Pulmonary artery endothelial cell (primary cell): ENCODE measurements at places on chromosomes 1 and 21.

GRCh38 chr1:231612393-231613089, 14.0 kb upstream of the DISC1 start:
- DNase-seq, result no peak

DNA sequence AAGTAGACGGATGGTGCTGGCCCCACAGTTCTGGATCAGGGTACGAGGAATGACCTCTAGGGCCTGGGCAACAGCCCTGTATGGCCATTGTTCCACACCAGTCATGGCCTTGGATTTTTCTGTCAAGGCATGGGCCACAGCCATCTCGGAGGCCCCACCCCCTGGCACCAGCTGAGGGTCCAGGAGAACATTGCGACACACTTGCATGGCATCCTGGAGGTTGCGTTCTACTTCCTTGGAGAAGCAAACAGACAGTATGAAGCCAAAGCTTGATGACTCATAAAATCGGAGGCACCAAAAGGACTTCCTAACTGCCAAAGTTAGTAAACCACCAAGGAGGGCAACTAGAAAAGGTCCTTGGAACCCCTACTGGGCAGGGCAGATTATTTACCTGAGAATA, 11.9 kb upstream of the VHLL start:
- DNase-seq, result no peak

DNA sequence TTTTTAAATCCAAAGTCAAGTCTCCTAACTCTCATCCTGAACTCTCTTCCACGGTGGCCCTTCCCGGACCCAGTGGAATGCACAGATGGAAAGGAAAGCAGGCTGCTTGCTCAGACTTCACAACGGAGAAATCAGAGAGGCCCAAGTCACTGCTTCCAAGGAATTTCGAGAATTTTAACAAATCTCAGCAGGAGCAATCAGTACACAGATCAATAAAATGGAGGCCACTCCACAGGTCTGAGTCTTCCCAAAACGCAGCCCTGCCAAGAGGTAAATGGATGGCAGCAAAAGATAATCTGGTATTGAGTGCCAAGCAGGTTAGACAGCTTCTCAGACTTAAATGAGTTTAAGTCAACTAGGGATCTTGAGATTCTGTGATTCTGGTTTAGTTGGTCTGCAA, 81.1 kb upstream of the TIAM1 start:
- DNase-seq, result no peak

DNA sequence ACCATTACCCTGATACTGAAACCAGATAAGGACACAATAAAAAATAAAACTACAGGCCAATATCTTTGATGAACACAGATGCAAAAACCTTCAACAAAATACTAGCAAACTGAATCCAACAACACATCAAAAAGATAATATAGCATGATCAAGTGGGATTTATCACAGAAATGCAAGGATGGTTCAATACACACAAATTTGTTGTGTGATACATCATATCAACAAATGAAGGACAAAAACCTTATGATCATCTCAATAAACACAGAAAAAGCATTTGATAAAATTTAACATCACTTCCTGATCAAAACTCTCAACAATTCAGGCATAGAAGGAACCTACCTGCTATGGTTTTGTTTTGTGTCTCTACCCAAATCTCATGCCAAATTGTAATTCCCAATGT, 74.3 kb upstream of the VANGL1 start:
- no peak for DNase-seq

GRCh38 chr1:7401814-7402547, 369.1 kb upstream of the VAMP3 start:
- DNase-seq, result peak; percentile 87

DNA sequence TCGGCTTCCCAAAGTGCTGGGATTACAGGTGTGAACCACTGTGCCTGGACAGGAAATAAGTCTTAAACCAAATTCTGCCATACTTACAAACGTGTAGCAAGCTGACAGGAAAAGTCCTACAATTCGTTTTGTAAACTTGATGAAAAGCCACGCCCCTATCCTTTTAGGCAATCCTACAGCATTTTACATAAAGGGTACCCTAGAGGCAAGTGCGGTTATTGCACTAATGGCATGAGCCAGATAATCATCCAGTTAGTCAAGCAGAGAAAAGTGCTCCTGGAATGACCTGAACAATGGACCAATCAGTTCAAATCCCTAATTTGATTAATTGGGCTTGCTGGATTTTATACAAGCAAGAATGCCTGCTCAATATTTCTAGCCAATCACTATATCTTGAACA, 338.2 kb downstream of the KIF26B start:
- DNase-seq, result no peak

- peak; percentile 90 for DNase-seq
These were observed 111.7 kb upstream of the IRF2BP2 start for GRCh38 chr1:234721476-234722269.

DNA sequence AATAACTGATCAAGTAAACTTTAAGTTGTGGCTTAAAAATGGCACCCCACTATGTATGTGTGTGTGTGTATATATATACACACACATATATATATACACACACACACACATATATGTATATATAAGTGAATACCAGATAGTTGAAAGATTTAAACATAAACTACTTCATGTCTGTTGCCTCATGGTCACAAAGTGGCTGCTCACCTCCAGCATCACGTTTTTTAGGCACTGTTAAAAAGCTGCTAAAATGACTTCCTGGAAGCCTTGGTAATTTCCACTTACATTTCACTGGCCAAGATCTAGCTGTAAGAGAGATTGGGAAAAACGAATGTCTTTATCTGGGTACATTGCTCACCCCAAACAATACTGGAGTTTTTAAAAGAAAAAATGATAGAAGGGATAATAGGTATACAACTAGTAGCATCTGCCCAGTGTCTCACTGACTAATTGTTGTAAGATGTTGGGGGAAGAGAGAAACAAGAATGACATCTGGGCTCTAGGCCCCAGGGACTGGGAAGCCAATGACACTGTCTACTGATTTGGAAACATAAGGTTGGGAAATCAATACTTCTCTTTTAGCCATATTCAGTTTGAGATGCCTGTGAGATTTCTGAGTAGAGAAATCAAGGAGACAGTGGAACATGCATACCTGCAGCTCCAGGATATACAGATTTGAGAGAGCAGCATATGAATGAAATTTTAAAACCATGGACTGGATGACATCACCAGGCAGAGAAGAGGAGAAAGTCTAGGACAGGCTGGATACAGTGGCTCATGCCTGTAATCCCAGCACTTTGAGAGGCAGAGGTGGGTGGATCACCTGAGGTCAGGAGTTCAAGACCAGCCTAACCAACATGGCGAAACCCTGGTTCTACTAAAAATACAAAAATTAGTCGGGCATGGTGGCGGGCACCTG, 42.8 kb downstream of the CLDN14 start:
- DNase-seq, result no peak
